ENCODE measurements at places on chromosomes 1 and 21.

DNA sequence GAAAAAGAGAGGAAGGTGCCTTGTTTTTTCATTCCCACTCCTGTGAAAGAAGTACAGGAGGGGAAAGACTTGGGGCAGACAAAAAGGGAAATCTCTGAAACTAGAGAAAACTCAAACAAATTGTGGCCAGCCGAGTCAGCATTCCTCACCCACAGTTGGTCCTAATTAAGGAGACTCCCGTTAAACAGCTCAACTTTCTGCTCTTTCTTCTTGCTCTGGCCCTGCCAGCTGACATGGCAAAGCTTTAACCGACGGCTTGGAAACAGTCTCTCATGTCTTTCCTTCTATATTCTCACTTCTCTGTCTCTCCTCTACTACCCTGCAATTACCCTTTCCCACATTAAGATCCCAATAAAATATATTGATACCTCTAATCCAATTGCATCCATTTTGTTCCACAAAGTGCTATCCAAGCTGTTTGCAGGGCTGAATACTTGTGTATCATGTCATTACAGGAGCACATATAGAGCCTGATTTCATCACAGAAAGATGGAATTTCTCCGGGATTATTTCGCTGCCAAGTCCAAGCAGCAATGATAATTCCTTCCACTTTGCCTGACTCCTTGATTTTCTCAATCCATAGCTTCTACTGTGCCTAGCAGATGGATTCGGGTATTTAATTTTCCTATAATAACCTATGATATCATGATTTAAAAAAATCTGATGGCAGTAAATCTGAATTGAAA, 65.4 kb upstream of the IPO9 start:
- no peak for DNase-seq

GRCh38 chr1:157971769-157972168, 21.7 kb upstream of the KIRREL1 start:
- no peak for DNase-seq

DNA sequence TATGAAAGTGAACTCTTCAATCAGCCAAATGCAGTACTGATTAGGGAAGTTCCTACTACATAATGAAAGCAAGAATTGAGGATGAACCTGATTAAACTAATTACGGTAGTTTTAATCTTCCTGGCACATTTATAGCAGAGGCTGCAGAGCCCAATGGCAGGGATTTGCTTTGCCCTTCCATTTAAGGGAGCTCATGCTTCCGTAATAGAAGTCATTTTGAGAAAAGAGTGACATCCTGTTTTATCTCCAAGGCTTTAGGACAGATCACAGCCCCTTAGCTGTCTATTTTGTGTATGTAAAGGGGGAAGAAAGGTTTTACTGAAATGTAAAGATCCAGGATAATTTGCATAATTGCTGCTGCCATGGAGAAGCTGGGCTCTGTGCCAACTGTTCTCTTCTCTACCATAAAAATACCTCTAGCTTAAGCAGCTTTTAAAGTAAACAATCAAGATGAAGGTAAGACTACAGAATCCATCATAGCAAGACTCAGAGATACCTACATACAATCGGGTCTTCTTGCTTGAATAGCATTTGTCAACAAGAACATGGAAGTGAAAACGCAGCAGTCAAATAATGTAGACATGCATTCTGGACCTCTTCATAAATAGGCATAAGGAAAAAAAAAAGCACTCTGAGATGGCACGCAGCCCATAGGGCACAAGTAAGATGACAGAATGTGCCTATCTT, 62.5 kb downstream of the ASH1L start:
- peak; percentile 96 for DNase-seq

GRCh38 chr1:21597753-21598152, 71.4 kb downstream of the RAP1GAP start:
- DNase-seq: no peak

- peak; percentile 95 for DNase-seq
These were observed at the start of gene HMGN2 for GRCh38 chr1:26472320-26472900. HMGN2 (plus strand) TSS chr1:26472440; CDS start chr1:26472613, 173 bp downstream.

- no peak for DNase-seq
These were observed at the start of gene PLA2G2D for GRCh38 chr1:20119347-20119746. PLA2G2D (minus strand) TSS chr1:20119536; CDS start chr1:20119498, 38 bp downstream.

DNA sequence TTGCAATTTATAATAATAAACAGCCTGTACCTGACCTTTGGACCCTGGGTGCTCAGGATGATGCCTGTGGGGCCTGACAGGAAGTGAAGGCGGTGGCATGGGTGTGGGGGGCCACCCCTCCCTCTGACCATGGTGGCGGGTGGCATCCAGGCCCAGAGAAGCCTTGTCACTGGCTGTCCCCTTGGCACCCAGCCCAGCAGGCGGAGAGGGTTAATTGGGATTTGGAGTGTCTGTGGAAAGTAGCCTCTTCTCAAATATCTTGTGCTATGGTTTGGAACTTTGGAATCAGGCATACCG, 20.5 kb downstream of the SOX13 start:
- peak; percentile 76 for DNase-seq
